Spinal cord (tissue), 10 donors: ENCODE measurements at places on chromosomes 11 and 22. TPM values are rescaled to one million over a fixed set of nuclear protein-coding genes. Genes with fewer than 3 reads are reported as not detected.

The PDGFB gene
- 5.9 TPM for total RNA-seq

DNA sequence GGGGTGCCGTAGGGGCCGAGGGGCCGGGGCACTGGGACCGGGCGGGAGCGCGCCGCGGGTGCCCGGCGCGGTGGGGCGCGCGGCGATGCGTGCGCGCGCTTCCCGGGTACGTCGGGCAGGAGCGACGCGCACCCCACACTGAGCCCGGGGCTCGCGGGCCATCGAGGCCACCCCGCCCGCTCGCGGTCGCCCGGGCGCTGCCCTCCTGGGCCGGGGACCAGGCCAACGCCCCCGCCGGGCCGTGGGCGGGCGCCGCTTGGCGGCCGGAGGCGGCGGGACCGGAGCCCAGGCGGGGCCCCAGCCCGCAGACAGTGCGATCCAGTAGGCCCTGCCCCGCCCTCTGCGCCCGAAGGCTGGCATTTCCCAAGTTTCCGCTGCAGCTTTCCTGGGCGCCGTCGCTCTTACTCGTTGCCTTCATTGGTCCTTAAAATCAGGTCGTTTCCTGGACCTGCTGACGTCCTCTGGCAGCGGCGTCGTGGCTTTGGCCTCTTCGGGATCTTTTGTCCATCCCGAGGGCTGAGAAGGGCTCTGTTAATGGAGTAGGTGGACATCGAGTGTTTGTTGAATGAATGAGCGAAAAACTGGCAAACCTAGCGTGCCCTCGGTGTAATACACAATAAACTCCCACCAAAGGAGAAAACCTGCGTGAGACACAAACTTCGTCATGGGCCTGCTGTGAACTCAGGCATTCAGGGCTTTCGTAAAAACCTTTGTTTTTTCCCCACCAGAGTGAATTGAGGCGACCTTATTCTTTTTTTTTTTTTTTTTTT lies 638 bp downstream of the PARVA start:
- peaks cover 9% of the 10 kb centered on the region for H3K4me1 ChIP-seq
- no peaks in the 10 kb centered on the region for H3K27me3 ChIP-seq
- peak; percentile 33 for DNase-seq
- peak overlapping the region; percentile 88 for H3K27ac ChIP-seq
- H3K4me3 ChIP-seq: peak overlapping the region; percentile 71

GRCh38 chr11:6498121-6498520 lies 1.0 kb downstream of the DNHD1 start:
- DNase-seq: no peak
- no peak overlapping the region for H3K4me3 ChIP-seq
- H3K4me1 ChIP-seq: peaks cover 4% of the 10 kb centered on the region
- no peak overlapping the region for H3K27ac ChIP-seq

GRCh38 chr22:20137671-20138416 lies 6.2 kb downstream of the ZDHHC8 start:
- H3K36me3 ChIP-seq: peaks cover 86% of the 10 kb centered on the region
- no peak overlapping the region for H3K4me3 ChIP-seq
- H3K27me3 ChIP-seq: no peaks in the 10 kb centered on the region
- DNase-seq: no peak
- no peak overlapping the region for H3K27ac ChIP-seq

DNA sequence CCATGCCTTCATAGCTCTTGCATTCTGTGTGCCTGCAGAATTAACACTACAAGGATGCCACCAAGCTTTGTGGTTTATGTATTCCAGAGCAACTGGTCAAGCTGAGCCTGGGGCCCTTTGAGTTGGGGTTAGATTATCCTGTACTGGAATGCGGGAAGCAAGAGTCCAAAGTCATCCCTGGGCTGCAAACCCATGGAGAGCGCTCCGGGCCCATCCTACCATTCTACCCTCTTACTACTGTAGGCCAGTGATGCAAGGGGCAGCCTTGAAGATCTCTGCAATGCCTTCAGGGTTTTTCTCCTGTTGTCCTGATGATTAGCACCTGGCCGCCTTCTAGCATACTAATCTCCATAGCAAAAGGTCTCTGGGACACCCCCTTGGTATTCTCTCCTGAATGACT lies 51.3 kb downstream of the TUG1 start:
- no peak overlapping the region for H3K4me3 ChIP-seq
- no peak for DNase-seq
- no peaks in the 10 kb centered on the region for H3K4me1 ChIP-seq
- H3K27ac ChIP-seq: no peak overlapping the region

DNA sequence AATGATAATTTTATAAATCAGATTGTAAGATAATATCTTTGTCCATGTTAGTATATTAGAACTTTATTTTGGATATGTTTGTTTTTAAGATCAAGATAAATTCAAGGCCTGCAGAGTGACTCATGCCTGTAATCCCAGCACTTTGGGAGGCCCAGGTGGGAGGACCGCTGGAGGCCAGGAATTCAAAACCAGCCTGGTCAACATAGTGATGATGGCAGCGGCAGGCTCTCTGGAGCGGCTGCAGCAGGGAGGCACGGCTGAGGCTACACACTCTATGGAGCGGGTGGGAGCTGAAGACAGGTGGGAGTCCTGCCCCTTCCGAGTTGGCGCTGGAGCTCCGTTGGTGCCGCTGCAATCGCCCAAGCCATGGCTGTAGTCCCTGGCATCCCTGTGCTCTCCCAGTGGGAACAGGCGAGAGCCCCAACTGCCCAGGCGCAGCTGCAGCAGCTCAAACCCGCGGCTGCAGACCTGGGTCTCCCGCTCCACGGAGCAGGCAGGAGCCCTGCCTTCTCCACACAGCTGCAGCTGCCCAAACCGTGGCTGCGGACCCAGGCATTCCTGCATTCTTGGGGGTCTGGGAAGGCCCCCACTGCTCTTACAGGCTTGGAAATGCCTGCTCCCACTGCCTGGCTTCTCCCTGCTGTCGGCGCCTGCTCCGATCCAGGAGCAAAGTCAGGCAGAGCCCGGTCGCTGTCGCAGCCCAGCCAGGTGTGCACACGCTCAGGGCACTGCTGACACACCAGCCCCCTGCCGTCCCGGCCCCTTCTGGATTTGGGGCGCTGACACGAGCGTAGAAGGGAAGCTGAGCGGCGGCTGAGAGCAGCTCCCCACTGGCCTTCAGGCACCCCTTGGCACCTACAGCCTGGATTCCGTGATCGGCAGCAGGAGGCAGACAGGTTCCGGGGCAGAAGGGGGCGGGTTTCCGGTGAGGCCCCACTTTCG lies 16.7 kb downstream of the C11orf54 start:
- H3K4me3 ChIP-seq: no peak overlapping the region
- H3K27ac ChIP-seq: no peak overlapping the region
- no peak for DNase-seq
